ENCODE measurements at places on chromosomes 11 and 22.
A peak's percentile ranks its signal among the peaks of the same experiment; 100 is the strongest.

DNA sequence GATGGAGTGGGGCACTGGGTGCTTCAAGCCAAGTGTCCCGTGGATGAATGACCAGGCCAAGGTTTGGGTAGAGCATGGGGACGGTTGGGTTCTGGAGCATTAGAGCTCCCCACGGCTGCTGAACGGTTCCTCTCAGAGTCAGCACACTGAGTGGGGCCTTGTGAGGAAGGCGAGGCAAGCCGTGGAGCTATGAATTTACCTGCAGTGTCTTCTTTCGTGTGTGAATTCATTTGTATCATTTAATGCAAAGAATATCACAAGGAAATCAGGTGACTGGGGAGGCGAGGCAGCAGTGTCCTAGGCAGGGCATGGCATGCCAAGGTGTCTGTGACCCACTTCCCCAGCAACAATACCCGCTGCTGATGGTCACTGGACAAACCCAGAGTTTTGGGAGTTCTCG lies 343.5 kb upstream of the B3GAT1 start:
- no peak for DNase-seq

DNA sequence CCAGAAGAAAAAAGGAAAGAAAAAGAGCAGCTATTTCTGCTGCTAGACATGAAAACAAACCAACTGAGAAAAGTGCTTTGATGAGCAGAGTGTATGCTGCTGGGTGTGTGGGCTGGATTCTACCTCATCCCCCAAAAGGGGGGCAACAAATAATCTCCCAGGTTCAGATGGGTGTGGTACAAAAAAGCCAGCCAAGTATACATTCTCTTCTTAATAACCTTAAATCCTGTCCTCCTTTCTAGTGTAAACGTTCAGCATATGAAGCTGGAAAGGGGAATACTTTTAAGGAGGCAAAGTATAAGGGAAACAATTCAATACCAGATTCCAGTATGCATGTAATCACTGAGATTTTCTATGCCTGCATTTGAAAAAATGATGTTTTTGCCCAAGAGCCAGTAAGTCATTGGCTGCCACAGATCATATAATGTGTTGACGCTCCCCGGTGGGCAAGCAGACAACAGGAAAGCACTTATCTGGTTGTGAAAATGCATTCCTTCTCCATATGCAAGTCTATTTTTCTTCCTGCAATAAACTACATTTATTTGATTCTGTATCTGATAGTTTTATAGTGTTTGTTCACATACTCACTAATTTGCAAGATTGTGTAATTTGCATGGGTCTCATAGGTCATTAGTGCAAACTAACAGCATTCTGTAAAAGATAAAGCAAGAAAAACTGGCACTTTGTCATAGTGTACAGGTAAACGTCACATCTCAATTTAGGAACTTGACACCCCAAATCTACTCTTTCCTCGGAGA lies 201.1 kb downstream of the CADM1 start:
- no peak for DNase-seq

- DNase-seq, result peak; percentile 68
These were observed 41.2 kb downstream of the IGLL5 start for GRCh38 chr22:22928666-22929380.

- DNase-seq, result no peak
These were observed 131.0 kb downstream of the FBXO7 start for GRCh38 chr22:32605576-32605975.

GRCh38 chr11:43789700-43790443 lies 90.8 kb upstream of the ALKBH3 start:
- DNase-seq, result no peak
